ENCODE measurements at places on chromosomes 13 and 19.

DNA sequence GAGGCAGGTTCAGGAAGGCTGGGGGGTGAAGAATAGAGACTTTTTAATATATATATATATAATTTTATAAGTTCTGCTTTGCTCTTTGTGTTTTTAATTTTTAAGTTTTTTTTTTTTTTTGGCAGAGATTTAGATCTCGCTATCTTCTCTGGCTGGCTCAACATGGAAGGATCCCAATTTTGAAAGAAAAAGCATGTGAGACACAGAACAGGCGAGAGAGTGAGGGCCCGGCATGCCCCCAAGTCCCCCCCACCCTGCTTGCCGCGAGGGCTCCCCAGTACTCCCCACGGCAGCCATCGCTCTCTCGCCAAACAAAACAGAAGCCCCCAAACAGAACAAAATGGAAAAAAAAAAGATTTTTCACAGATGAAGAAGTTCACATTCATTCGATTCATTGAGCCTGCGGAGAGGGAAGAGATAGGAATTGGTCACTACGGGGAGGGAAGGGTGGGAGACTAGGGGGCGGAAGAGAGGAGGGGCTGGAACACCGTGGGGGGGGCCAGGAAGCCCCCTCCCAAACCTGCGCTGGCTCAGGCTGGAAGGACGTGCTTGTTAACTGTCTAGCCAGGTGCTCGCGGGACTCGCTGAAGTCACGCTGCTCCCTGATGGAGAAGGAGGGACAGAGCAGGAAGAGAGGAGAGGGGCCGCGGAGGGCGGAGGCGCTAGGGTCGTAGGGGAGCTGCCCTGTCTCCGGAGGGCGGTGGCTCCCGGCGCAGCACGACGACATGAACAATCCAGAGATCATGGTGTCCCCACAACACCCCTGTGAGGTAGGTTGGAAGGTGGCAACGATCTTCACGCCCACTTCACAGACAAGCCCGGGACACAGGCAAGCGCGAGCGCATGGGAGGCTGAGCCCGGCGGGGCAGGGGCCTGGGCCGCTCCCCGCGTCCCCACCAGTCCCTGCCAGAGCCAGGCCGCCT lies 10.6 kb downstream of the KHSRP start:
- no peak for DNase-seq

GRCh38 chr13:41200126-41200525 lies 5.8 kb upstream of the KBTBD7 start:
- no peak for DNase-seq

DNA sequence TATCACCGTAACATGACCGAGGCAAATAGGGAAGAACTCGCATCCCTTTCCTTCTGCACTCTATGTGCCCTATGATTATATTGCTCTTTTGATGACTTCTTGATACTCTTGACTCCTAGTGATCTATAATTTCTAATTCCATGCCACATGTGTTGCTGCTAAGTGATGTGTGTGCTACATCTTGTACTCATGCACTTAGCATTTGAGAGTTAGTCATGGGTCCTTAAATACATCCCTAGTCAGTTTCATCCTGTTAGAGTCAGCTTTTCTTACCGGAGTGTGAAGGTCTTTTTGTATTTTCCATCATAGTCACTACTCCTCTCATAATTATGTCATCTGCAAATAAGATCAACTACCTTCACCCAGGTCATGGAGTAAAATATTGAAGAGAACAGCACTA lies 30.2 kb downstream of the RXFP2 start:
- DNase-seq: no peak

DNA sequence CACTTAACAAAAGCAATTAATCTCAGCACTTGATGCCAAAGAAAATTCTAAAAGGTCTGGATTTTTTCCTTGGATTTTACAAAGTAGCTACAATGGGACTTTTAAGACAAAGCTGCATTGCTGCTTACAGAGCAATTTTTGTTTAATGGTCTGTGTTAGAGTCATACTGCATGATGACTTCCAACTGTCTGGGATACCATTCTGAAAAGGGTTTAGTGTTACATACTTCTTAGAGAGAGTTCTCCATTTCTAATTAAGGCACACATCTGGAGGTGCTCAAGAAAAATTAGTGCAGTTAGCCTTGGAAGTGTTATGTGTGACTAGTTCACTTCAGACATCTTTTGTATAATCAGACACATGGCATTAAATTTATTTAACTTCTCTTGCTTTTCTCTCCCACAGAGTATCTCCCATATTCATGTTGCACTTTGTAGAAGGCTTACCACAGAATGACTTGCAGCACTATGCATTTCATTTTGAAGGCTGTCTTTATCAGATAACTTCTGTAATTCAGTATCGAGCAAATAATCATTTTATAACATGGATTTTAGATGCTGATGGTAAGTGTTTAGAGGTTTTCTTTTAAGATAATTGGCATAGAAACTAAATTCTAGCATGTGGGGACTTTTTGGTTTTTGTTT lies 35.1 kb downstream of the USPL1 start:
- no peak for DNase-seq

DNA sequence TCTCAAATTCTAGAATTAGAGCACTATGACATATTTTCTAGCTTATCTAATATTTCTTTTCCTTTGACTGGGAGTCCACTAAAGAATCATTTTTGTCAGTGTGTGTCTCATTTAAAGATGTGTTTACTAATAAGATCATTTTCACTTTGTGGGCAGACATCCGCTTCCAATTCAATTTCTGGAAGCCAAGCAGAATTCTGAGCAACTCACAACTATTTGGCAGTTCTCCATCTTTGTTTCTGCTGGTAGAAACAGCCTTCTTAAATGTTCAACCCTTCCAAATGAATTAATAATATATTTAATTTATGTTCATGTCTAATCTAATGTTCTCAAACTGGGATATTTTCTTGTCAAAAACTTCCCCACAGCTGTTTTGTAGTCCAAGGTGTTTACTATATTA lies 411.8 kb downstream of the KCTD12 start:
- no peak for DNase-seq

DNA sequence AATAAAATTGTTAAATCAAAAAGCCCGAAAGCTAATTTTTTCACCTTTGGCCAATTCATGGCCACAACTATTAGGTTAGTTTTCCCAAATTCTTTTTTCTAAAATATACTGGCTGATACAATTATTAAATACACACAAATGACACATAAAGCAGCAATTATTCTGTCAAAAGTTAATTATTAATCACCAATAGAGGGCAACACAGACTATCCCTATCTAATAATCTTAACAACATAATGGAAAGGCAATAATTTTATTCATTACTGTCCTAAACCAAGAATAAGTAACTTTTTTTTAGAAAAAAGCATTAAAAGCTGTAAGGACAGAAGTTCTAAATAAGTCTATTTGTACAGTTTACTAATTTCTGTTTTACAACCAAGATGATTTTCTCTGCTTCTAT lies 51.7 kb downstream of the KATNAL1 start:
- DNase-seq: no peak
